Stimulated activated CD8-positive, alpha-beta memory T cell treated with anti-CD3 and anti-CD28 coated beads, Interleukin-15, amount 100 ng/mL, for 1 hour (primary cell): ENCODE measurements at places on chromosomes 3 and 15.

- no peak for DNase-seq
Observed at GRCh38 chr3:49377483-49377882, 19.3 kb upstream of the GPX1 start.

DNA sequence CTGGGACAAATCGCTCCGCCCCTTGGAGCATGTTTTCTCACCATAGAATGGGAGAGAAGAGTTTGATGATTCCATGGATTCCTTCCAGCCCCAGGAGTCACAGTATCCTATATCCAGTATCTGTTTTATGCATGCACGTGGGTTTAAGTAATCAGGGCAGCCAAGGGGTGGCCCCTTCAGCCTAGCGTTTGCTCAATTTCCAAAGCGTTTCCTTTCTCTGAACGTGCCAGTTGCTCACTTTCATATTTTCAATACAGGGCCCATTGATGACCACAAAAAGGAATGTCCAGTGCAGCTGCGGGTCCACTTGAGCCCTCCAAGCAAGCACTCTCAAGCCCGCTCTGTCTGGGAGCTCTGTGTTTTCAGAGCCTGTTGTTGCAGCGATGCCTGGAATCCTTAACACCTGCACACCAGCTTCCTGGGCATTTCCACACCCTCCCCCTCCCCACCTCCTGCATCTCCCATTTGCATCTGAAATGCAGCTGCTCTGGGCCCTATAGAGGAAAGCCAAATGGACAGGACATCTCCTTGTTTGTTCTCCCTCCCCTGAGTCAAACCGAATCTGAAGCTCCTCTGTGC is 164.3 kb upstream of the LPP start:
- DNase-seq = no peak

GRCh38 chr3:14627815-14628214 is 23.7 kb upstream of the CCDC174 start:
- DNase-seq = no peak

GRCh38 chr3:102646557-102646956 is 211.7 kb downstream of the ZPLD1 start:
- no peak for DNase-seq

DNA sequence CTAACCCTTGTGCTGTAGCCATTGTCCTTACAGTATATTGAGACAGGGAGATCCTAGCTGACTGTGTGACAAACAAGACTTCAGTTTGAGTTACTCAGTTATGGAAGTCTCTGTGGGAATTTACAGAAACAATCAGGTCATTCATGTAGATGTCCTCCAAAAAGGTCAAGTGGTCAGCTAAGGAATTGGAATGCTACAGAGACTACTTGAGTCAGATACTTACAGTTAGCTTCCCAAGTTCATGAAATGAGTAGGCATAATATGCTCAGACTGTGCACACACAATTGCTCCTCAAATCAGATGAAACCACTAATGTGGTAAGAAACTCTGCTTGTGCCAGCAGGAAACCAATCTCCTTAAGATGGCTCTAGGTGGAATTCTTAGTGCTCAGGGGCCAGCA is 985.7 kb downstream of the NSUN3 start:
- DNase-seq = no peak

GRCh38 chr15:90412356-90413194 is 24.5 kb downstream of the IQGAP1 start:
- DNase-seq = no peak

GRCh38 chr3:189586941-189587663 is 44.1 kb upstream of the TP63 start:
- DNase-seq = no peak

- no peak for DNase-seq
Observed at GRCh38 chr15:96234109-96234892, 96.2 kb upstream of the NR2F2 start.

DNA sequence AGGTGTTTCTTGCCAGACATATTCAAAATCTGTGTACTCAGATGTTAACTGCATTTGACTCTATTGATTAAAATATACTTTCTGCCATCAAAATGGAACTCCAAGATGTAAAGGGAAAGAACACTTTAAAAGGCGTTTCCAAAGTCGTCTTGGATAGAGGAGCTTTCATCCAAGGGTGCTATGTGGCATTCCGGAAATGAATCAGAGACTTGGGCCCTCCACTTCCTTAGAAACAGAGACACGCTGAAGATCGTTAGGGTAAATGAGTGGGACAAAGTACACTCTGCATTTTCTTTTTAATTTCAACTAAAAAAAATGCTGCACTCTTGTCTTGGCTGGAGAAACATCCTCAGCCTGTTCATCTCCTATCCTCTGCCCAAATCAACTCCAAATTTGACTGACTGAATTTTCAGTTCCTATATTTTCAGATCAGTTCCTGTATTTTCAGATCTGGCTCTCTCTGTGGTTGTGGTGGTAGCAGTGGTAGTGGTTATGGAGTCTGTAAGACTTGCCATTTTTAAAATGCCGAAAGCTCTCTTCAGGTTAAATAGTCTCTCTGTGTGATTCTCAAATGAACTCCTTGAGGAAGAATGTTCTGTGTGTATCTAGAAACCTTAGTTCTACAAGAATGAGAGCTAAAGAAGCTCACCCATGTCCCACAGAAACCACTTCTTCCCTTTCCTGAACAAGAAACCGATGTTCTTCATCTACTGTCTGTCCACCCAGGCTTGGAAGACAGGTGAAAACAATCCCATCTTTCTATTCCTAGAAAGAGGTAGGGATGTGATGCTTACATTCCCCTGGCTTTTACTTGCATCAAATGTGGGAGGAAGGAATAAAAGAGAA is 156.8 kb upstream of the ICE2 start:
- DNase-seq = no peak

DNA sequence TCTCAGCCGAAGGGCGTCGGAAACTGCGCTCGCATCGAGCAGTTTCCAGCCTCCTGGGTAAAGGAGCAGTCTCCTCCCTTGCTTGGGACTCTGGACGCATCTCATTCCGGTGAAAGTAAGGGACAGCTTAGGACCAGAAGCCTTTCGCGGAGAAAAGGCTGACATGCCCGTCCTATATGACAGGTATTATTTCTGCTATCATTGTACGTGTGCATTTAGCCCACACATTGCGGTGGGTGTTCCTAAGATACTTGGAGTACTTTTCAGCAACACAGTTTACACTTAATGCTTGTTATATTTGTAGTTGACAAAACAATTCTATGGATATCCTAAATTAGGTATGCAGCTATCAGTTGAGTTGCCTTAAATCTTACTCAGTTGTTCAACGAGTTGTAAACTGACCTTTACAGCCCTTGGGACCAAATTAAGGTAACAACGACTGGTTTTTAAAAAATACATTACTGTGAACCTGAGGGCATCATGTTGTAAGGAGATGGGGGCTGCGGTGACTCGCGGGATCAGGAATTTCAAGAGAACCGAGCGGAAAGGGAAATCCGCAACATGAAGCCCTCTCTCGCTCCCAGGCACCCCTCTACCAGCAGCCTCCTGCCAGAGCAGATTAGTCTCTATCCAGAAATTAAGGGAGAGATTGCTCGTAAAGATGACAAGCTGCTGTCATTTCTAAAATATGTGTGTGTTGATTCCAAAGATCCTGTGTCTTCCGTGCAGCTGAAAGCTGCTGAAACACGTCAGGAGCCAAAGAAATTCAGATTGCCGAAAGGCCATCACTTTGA is 632 bp upstream of the COPS2 start:
- no peak for DNase-seq

- DNase-seq = no peak
Observed at GRCh38 chr3:181921220-181921619, 209.5 kb downstream of the SOX2 start.

- no peak for DNase-seq
Observed at GRCh38 chr3:126961791-126962461, 21.0 kb upstream of the PLXNA1 start.

DNA sequence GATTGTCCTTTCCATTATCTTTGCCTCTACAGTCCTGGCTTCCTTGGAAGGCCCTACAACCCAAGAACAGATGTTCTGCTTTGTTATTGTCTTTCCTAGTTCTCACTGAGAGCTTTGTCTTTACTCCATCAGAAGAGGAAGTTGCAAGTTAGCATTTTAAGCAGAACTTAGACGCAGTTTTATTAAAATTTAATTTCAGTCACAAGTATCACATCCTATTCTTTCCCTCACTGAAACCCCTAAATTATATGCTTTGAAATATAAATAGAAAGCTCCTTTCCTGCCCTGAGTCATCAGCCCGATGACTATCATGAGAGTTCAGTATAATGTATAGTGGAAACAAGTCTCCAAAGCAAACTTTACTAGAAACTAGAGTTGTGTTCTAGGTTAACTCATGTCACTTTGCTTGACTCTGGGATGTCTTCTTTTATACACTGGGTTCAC is 291.2 kb upstream of the RBMS3 start:
- DNase-seq = no peak

DNA sequence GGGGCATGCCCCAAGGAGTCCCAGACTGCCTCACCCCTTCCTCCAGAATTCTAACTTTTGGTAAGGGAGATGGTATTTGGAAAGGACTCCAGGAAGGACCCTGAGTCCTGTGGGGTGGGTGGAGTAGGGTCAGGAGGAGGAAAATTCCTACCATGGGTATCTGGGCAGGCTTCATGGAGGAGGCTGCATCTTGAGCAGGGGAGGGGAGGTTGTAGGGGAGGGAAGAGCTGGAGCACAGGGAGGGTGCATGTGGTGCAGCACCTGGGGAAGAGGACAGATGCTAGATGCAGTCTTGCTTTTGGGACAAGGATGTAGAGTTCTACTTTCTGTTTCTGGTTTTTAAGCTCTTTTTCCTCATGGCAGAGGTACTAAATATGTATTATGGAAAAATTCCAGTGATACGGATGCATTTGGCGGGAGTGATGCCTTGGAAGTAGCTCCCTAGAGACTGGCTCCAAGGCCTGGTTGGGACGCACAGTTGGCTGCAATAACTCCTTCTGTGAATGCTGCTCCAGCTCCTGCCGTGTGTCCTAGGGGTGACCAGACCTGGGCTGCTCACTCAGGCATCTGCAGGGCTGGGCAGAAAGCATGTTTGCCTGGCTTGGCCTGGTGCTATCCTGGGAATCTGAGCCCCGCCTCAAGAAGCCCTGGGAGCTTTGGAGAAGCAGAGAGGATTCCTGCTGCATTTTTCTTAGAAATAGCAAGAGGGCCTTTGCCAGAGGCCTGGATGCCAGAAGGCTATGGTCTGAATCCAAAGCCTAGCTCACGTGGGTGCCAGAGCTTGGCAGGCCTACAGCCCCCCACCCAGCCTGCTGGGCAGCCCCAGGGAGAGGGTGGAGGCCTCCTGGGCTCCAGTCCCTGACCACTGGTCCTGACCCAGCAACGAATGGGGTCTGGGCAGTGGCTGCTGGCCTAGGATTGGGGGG is 10.1 kb downstream of the SEMA3F start:
- DNase-seq = no peak

DNA sequence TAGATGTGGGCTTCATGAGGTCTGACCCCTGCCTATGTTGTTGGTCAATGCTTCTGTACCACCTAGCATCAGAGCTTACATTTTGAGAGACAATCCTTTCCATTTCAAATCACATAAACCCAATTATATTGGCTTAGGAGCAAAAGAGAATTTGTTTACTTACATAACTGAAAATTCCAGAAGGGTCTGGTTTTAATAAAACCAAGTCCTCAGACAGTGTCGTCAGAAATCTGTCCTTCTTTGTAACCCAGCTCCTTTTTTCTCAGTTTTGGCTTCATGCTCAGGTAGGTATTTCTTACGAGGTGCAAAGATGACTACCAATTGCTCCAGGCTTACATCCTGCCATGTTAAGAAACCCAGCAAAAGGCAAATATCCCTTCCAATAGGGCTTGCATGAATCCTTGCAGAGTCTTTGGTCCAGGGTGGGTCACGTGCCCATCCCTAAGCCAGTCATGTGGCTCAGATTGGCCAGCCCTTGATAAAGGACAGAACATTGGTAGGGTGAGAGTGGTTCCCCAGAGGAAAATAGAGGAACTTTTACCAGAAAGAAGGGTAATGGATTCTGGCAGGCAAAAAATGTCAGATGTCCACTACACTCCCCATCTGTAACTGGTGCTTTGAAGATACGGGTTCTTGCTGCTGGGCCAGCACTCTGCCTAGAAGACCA is 50.2 kb upstream of the VILL start:
- no peak for DNase-seq

DNA sequence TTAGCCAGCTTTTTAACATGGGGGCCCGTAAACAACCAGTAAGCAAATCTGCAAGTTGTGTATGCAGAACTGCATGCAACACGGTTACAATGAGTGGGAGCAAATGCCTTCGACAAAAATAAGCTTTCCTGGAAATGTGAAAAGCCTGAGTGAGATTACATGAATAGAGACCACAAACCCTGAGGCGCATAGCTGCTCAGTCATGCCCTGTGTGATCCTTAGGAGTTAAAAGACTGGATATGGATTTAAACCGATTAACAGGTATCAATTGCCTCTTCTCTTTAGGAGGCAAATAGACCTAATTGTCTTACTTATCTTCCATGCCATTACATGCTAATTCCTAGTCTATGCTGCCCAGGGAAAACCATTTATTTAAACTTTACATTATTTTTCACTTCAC is 810.3 kb downstream of the ROBO1 start:
- no peak for DNase-seq
